Ovary (tissue), 10 donors: ENCODE measurements at places on chromosomes 7 and 10. TPM values are rescaled to one million over a fixed set of nuclear protein-coding genes. Genes with fewer than 3 reads are reported as not detected.

Gene SPAG6
- 0.23 TPM for polyA plus RNA-seq

Gene SLC26A3
- polyA plus RNA-seq, result 0.06 TPM

Gene VSTM4
- 28.3 TPM for polyA plus RNA-seq

Gene RAMP3
- polyA plus RNA-seq, result 4.0 TPM

Gene CAMK2B
- 0.22 TPM for polyA plus RNA-seq

Gene ITIH5
- polyA plus RNA-seq, result 26.6 TPM

Gene ZNF503
- 86.1 TPM for polyA plus RNA-seq
